ENCODE measurements at places on chromosomes 4 and X.

DNA sequence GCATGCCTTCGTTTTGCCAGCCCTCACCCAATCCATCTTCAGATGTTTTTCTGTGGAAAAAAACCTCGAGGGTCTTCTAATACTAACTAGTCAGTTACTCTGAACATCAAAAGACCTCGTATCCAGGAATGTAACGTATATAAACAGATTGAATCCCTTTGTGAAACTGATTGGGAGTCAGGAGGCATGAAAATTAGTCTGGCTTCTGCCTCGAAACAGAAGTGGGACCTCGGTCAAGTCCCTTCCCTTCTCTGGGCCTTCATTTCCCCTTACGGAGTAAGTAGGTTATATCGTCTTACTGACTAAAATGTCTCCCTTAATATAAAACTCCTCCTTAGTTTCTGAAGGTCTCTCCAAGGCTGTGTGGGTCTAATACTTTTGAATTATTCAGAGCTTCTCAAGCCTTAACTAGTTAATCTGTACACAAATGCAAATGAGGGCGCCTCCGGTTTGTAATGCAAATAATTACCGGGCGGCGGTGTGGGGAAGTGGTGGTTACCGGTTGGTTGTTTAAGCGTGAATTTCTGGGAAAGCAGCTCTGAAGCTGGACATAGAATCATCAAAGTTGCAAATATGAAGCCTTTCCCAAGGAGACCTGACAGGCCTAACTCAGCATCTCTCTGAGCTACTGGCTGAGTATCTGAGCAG is 11.4 kb upstream of the NKRF start:
- DNase-seq = no peak

DNA sequence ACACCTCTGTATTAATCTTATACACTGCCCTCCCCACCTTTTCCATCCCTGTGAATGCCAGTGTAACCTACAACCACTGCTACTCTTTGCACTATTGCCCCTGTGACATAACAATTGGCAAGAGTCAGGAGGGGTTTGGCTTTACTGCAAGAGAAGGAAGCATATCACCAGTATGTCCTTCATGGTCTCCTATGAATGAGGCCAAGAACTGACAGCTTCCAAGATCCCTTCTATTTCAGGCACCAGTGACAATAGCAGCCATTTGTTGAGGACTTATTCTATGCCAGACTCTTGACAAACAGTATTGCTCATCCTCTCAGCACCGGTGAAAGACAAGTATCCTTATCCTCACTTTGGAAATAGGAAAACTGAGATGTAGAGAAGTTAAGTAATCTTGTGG is 363.9 kb downstream of the MID1IP1 start:
- no peak for DNase-seq

DNA sequence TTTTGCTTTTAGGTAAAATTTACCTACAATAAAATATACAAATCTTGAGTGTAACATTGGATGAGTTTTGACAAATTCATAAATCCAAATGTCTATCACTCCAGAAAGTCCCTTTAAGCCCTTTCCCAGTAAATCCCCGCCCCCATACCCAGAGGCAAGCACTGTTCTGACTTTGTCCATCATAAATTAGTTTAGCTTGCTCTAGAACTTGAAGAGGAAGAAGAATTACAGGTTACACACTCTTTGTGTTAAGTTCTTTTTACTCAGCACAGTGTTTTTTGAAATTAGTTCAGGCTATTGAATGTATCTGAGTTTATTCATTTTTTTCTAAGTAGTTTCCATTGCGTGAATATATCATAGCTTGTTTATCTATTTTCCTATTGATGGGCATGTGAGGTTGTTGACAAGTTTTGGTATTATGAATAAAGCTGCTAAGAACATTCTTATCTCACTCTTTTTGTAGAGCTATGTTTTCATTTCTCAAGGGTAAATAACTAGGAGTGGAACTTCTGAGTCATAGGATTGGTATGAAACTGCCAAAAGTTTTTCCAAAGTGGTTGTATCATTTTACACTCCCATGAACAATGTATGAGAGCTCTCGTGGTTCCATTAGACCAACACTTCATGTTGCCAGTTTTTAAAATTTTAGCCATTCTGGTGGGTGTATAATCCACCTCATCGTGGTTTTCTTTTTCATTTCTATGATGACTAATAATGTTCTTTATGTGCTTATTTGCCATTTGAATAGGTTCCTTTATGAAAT is 22.4 kb upstream of the HPSE start:
- DNase-seq = no peak

GRCh38 chr4:152102436-152103000 is 341.7 kb upstream of the GATB start:
- DNase-seq = no peak

GRCh38 chr4:81314196-81314896 is 99.3 kb upstream of the PRKG2 start:
- DNase-seq = no peak

DNA sequence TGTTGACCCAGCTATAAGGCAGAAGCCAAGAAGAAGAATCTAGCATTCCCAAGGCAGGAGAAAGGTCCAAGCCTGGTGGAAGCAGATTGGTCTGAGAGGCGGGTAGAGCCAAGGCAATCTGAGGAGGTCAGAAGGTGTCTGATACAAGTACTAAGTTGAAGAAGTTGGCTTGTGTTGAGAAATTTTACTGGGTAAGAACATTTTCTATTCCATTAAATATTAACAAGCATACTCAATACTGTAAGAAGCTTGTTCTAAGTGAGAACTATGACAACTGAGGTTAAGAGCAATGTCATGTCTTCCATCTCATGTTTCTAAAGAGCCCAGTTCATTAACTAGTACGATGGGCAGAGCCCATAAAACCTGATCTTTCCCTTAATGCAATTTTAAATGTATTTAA is 75.0 kb downstream of the FAM13A start:
- DNase-seq = no peak

DNA sequence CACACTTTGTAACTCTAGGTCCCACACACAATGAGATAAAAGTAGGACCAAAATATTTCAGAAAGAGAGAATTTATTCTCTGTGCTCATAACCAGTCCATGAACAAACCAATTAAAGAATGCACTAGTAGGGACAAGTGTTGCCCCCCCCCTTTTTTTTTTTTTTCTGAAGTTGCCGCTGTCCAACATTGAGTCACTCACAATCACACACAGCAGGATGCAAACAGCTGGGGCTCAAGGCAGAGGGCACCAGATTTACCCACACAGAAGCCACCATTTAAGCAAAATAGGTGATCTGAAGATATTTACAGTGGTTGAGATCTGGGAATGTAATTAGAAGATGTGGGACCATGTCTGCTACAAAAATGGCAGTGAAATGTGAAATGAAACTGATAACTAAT is 850.9 kb upstream of the SLIT2 start:
- no peak for DNase-seq

- DNase-seq = no peak
These were observed 15.0 kb downstream of the ADD1 start for GRCh38 chr4:2858451-2859217.

DNA sequence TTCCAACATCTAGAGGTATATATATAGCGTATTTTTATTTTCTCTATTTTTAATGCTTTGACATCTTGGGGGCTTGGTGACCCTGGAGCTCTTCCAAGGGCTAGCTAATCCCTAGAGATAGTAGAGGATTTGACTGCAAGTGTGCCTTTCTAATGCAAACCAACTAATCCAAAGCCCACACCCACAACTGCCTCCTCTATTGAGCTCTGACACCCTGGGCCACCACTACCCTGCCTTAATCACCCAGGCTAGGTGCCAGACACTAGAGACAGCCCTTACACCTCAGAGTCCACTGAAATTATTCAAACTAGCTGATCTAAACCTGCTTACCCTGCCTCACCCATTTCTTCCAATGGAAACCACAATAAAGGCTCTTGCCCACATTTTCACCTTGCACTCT is 69.6 kb upstream of the ATXN3L start:
- no peak for DNase-seq

GRCh38 chr4:7335344-7336066 is 99.2 kb downstream of the PSAPL1 start:
- peak; percentile 1 for DNase-seq

- no peak for DNase-seq
These were observed 13.4 kb upstream of the NAF1 start for GRCh38 chr4:163180090-163180489.

DNA sequence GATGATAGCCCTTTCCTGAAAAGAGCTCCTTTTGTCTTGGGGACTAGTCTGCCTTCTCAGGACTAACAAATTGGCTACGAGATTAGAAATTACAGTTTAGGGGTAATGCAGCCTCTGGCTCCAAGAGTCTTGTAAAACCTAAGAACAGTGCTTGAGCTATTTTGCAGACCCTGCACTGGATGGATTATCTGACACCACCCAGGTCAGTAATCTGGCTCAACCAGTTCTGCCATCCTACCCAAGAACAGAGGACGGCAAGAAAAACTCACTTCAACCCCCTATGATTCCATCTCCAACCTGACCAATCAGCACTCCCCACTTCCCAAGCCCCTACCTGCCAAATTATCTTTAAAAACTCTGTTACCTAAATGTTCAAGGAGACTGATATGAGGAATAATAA is 225.1 kb downstream of the FAM47A start:
- DNase-seq = no peak

- DNase-seq = no peak
These were observed 1099.4 kb upstream of the IGFBP7 start for GRCh38 chr4:58209551-58209950.
